Activated CD8-positive, alpha-beta memory T cell treated with anti-CD3 and anti-CD28 coated beads for 4 hours (primary cell): ENCODE measurements at places on chromosomes 6 and 20.

GRCh38 chr6:27334141-27334540, 22.1 kb upstream of the POM121L2 start:
- DNase-seq: no peak

DNA sequence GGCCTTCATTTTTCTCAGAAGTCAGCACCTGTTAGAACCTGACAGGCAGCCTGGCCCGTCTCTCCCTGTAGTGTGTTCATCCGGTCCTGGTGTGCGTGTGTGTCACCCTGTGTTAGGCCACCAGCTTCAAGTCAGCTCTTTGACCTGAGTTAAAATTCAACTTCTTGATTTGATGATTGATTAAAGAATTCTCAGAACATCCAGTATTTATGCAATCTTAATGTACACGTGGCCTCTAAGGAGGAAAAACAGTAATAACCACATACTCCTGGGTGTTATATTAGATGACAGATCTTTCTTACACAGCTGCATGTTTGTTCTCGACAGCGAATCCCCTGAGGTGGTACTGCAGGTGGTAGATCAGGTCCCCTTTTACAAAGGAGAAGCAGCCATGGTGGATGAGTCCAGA, 19.1 kb upstream of the TMEM217 start:
- no peak for DNase-seq

GRCh38 chr6:126696921-126697693, 357.2 kb downstream of the CENPW start:
- no peak for DNase-seq

DNA sequence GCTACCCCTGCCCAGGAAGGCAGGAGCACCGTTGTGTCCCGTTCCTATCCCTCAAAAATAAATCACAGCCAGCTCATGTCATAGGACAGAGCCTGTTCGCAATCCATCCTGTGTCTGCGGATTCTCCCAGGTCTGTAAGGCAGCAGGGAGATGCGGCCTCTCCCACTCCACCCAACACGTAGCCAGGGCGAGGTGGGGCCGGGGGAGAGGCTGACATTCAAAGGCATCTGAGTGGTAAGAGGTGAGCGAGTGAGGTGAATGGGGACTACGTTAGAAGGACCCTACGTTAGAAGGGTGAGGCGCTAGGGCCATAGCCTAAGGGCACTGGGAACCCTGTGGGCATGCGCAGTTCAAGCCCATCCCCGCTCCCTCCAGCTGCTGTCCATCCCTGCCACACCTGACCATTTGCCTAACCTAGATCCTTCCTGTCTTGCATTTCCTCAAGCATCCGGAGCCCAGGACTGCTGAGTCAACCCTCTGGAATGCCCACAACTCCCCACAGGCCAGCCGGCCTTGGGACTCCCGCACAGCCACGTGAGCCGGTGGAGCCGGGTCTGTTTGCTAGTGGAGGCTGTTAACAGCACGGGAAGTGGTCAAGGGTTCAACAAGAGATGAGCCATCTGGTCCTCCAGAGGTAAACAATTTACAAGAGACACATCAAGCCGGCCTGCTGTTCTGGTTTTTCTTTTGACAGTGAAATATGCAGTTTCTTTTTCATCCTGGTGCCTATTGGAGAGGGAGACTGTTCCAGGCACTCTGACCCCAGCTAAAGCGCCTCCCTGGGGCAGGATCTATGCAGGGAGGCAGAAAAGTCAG, 45.9 kb downstream of the RIPOR3 start:
- DNase-seq: no peak

GRCh38 chr20:7693761-7694160, 246.5 kb downstream of the HAO1 start:
- DNase-seq: no peak

DNA sequence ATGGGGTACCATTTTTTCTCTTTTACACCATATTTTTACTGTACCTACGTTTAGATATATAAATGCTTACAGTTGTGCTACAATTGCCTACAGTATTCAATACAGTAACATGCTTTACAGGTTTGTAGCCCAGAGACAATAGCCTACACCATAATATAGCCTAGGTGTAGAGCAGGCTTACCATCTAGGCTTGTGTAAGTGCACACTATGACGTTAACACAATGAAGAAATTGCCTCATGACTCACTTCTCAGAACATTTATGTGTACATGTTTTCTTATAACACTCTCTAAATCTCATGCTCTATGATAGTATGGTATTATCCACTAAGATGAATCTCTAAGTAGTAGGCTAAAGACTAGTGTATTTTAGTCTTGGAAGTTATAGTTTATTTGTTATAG, 13.5 kb downstream of the GPR63 start:
- DNase-seq: no peak

DNA sequence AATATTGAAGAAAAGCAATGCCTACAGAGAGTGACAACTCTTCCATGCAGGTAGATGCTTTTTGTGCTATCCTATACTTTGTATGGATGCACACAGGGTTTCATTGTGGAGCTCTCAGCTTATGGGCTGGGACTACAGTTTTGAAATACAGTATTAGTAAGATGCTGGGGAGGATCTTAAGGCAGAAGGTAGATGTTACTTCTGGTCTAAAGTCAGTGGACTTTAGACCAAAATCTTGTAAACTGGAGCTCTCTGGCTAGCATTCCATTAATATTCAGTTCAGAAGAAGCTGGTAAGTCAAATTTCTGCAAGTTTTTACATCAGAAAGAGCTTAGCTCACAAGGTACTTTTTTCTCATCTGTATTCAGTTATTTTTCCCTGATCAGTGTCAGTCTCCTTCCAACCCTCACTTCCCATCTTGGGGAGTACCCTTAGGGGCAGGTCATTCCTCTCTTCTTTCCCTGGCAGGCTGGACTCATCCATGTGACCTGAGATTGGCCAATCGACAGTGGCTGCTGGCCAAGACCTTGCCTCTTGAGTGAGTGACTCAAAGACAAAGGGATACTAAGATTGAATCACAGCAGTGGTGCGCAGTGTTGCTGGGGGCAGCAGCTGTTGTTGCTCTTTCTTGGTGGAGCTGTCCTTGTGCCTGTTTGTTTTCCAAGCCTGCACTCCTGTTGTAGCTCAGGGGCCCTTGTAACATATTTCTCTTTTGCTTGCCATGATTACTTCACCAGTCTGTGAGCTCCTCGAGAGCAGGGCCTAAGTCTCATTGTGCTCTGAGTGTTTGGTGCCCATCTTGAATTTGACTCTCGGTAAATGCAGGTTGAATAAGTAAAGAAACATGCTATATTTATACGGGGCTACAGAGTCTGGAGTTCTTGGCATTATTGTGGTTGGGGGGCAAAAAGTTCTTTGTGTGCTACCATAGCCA, 2.8 kb upstream of the PHF20 start:
- DNase-seq: no peak

DNA sequence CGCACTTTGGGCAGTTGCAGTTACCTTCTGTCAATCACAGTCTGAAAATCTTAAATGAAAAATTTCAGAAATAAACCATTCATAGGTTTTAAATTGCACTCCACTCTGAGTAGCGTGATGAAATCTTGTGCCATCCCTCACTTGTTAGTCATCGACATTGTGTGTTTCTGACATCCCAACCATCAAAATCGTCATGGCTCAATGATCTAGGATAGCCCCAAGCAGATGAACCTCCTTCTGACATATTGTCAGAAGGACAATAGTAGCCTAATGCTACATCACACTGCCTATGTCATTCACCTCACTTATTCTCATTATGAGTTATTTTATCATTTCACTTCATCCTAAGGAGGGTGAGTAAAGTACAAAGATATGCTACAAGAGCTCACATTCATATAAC, 284.8 kb downstream of the PTPRK start:
- DNase-seq: no peak

DNA sequence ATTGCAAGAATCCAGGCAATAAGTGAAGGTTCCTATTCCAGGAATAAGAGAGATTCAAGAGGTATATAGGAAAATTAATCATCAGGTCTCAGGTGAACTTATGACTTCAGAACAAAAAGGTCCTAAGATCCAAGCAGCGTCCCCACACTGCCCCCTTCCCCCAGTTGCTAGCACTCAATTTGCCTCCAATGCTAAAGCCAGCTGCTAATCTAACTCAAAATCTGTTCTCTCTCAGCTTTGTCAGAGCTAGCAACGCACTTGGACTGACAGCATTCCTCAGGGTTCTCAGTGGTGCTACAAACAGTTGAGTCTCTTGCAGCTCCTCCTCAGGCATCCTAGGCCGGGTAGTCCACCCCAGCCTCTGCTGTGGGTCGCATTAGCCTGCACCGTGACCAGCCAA, 148.3 kb downstream of the RFX6 start:
- DNase-seq: no peak

GRCh38 chr6:38476888-38477287, 162.8 kb downstream of the BTBD9 start:
- DNase-seq: no peak

- no peak for DNase-seq
Observed at GRCh38 chr6:56021943-56022342, 146.6 kb upstream of the BMP5 start.

GRCh38 chr6:37684801-37685200, 12.9 kb downstream of the MDGA1 start:
- DNase-seq: no peak

GRCh38 chr6:41942067-41942851, 651 bp upstream of the CCND3 start:
- no peak for DNase-seq

GRCh38 chr6:15956205-15957106, 172.4 kb upstream of the MYLIP start:
- no peak for DNase-seq

GRCh38 chr6:136927292-136927691, 5.2 kb downstream of the SLC35D3 start:
- DNase-seq: no peak

DNA sequence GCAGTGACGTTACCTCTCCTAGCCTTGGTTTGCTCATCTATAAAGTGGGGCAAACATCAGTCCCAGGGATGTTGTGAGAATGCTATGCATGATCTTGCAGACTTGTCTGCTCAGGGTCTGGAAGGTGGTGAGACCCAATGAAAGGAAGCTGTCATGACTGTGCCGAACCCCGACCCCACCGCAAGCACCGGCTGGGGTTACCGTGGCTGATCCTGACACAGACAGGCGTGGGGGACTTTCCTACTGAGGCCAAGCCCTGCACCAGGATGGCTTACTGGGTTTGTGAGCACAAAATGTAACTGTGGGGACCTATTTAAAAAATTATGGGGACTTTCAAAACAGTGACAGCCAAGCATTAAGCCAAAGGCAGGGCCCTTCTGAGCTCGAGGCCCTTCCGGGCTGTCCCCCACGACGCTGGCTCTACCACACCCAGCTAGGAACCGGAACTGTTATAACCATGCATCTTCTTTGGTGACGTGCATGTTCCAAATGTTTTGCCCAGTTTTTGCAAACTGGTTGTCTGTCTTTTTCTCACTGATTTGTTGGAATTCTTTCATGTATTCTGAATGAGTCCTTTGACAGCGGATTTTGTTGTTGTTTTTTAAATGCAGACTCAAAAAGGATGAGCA, 76.6 kb upstream of the PMEPA1 start:
- DNase-seq: no peak

GRCh38 chr20:63830841-63831588, at the start of gene ZBTB46:
ZBTB46 (minus strand) TSS chr20:63831264; CDS start chr20:63790757, 40,507 bp downstream.
- no peak for DNase-seq

DNA sequence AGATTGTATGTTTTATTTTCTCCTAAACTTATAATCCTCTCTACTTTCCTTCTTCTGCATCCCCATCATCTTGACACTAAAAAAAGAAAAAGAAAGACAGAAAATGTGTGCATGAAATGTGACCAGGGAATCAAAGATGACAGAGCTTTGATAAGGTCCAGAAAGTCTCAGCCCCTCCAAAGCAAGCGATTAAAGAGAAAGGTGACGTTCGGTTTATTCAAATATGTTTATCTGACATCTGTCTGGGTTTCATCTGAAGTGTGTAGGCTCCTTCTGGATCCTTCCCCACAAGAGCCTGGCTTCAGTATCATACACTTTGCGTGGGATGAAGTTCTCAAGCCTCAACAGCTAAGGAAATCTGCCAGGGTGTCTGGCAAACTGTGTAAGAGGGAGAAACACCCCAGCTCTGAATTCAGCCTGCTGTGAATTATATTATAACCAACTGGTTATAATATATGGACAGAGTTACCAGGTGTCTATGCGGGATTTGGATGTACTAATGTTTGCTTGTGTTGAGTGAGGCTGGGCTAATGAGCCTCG, 263.0 kb downstream of the ZNF217 start:
- no peak for DNase-seq

GRCh38 chr6:131049608-131050007, 13.4 kb downstream of the EPB41L2 start:
- no peak for DNase-seq

- no peak for DNase-seq
Observed at GRCh38 chr6:134911547-134911946, 38.4 kb downstream of the ALDH8A1 start.

DNA sequence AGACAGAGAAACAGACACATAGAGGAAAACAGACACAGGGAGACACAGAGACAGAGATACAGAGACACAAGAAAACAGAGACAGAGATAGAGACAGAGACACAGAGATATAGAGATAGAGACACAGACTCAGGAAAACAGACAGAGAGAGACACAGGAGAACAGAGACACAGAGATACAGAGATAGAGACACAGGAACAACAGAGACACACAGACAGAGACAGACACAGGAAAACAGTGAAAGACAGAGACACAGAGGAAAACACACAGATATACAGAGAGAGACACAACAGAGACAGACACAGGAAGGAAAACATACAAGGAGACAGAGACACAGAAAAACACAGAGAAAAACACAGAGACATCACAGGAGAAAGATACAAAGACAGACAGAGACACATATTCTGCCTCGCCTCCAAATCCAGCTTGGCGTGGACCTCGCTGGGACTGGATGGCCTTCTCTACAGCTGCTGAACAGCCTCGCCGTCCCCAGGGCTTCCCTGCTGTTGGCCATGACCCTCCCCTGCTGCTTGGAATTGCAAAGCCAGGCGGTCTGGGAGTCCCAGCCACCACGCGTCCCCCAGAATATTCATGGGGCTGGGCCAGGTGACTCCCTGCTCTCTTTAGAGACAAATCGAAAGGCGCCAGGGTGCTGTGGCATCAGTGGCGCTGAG, 36.8 kb downstream of the NTSR1 start:
- DNase-seq: no peak

GRCh38 chr6:165664559-165665383, 1.7 kb upstream of the PDE10A start:
- no peak for DNase-seq

DNA sequence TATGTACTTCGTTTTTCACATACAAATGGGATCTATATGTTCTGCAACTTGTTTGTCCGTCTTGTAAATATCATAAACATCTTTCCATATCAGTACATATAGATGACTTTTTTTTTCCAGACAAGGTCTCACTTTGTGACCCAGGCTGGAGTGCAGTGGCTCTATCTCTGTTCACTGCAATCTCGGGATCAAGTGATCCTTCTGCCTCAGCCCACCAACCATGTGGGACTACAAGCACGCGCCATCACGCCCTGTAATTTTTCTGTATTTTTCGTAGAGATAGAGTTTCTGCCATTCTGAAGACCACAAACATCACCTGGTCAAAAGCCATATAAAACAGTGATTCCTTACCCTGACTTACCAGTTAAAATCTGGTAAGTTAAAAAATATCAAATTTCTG, 37.7 kb upstream of the SYNCRIP start:
- DNase-seq: no peak

DNA sequence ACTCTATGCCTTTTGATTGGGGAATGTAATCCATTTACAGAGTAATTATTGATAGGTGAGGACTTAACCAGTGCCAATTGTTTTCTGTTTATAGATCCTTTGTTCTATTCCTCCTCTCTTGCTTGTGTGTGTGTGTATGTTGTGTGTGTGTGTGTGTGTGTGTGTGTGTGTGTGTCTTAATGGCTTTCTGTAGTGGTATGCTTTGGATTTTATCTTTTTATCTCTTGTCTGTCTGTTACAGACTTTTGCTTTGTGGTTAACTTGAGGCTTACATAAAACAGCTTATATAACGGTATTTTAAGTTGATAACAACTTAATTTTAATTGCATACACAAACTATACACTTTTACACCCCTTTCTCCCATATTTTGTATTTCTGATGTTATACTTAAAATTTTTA, 54.7 kb downstream of the CDC5L start:
- no peak for DNase-seq
